Activated CD8-positive, alpha-beta memory T cell treated with anti-CD3 and anti-CD28 coated beads, Interleukin-2, amount 10 ng/mL, durations not matched to agents 7 days and 5 days (primary cell): ENCODE measurements at places on chromosomes 5 and 9.

GRCh38 chr9:72581694-72582093 lies 60.3 kb downstream of the TMC1 start:
- no peak for DNase-seq

DNA sequence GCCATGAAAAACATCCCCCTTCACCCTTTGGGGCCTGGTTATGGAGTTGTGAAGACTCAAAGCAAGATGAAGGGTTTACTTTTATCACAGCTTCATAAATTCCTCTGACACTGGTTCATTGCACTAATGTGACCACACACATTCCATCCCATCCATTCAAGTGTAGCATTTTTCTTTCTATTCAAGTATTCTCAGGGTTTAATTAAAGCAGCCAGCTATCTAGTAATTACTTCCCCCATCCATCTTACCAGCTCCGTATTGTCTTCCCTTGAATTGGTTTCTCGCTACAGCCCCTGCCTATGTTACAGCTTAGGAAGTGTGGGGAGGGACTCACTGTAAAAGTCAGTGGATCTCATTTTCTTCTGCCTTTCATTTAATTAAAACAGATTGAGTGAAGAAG lies 387.0 kb upstream of the RFX3 start:
- no peak for DNase-seq

DNA sequence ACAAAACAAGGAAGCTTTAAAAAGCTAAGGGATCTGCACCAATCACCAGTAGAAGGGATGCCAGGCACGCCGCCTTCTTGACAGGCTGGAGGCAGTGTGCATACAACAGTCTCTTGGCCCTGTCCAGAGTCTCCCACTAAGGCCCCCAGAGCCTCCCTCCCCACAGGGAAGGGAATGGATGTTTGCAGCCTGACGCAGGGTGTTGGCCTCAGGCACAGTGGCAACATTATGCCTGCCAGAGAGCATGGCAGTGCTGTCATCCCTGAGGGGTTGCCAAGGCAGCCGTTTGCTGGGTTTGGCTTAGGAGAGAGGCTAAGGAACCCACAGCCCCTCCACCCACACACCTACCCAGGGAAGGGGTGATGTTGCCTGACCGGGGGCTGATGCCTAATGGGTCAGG lies 4.8 kb downstream of the HBEGF start:
- DNase-seq = no peak

DNA sequence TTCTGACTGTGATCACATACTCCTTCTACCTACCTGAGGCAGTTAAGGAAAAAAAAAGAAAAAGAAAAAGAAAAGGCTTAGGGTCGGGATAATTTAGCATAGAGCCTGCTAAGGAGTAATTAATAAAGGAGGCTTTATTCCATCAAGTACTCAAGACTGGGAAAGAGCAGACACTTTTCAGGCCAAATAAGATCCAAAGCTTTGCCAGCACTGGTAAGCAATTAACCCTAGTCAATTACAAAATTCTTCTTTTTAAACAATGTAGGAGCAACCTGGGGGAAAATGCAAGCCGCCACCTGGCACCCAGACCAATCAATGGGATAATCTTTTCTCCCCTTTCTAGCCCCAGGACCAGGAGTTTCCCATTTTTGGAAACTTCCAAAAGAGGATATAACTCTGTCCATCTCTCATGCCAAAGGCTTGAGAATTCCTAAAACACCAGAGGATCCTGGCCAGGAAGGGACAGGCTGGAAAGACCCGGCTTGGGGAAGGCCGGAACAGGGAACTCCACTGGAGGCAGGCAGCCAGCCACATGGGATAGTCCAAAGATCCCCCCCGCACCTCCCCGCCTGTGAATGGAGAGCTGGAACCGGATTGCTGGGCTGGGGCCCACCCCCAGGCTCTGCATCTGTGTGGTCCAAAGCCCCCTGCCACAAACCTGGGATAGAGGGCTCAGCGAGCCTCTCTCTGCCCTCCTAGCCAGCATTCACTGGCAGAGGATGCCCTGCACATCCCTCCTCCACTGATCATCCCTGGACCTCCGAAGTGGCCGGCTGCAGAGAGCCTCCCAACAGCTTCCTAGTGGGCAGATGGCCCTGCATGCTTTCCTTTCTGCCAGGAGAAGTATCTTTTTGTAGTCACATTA lies 117.8 kb downstream of the ZNF354C start:
- DNase-seq = no peak

- DNase-seq = no peak
Observed at GRCh38 chr9:136105398-136106135, 10.5 kb upstream of the NACC2 start.

DNA sequence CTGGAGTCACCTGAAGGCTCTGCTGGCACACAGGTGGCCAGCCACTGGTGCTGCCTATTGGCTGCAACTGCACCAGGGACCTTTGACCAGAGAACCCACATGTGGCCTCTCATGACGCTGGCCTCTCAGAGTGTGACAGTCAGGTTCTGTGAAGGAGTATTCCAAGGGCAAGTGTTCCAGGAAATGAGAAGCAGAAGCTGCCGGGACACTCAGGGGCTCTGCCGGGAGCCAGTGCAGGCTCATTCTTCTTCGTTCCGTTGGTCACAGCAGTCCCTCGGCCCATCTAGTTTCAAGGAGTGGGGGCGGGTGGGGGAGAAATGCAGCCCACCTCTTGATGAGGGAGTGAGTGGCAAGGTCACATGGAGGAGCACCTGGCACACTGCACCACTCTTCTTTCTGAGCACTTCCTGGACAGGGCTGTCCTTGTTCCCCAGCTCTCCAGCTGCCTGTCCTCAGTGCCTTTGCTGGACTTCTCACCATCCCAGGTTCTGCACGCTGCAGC lies 237.5 kb downstream of the GADD45G start:
- DNase-seq = peak; percentile 27

DNA sequence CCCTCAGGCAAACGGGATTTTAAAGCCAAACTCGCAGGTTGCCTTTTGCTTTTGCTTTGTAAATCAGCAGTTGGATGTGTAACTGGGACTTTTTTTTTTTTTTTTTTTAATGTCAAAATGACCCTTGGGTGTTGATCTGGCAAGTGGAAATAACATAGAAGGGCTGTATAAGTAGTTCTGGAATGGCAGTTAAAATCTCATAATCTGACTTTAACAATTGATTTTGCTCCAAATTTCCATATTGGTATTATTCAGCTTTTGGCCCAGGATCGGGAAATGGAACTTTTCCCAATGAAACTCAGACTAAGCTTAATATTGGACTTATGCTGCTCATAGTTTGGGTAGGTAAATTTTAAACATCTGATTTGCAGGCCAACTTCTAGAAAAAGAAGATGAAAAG lies 346.8 kb upstream of the NUDT12 start:
- no peak for DNase-seq

- no peak for DNase-seq
Observed at GRCh38 chr9:132372177-132373095, 17.6 kb upstream of the SETX start.

- no peak for DNase-seq
Observed at GRCh38 chr9:128344931-128345605, 4.7 kb downstream of the SLC27A4 start.

- DNase-seq = no peak
Observed at GRCh38 chr5:167280111-167280510, 1011.3 kb upstream of the WWC1 start.

- no peak for DNase-seq
Observed at GRCh38 chr9:133845440-133845839, 107.3 kb upstream of the SARDH start.

DNA sequence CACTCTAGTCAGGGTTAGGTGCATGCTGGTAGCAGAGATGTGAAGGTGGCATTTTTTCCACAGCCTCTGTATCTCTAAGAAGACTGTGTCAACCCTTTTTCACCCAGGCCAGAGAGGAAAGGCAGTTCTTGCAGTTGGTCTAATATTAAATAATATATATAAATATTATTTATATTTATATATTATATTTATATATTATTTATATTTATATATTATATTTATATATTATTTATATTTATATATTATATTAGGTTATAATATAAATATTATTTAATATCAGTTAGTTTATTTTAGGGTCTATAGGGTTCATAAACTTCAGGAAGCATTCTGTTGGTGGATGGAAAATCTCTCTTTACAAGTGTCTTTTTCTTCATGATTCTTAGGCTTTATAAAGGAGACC lies 218.6 kb upstream of the DMRTA1 start:
- DNase-seq = no peak
